Mammary epithelial cell (primary cell): ENCODE measurements at places on chromosomes 3 and 15. TPM values are rescaled to one million over a fixed set of nuclear protein-coding genes. Genes with fewer than 3 reads are reported as not detected.

The GOLGA8G gene
- total RNA-seq: not detected in 2 replicates

The NR1I2 gene
- not detected in 2 replicates for total RNA-seq

The RTP3 gene
- not detected for total RNA-seq

The NOX5 gene
- 0.05 TPM in 1 of 2 replicates, not detected in the other for total RNA-seq

The STXBP5L gene
- not detected for total RNA-seq

The CCDC191 gene
- total RNA-seq: 4.0 TPM

The PRRT3 gene
- total RNA-seq: 2.0 TPM

The FANCD2OS gene
- not detected in 2 replicates for total RNA-seq

The OXTR gene
- total RNA-seq: 8.0 TPM

The SPATA12 gene
- total RNA-seq: 0.21 TPM in 1 of 2 replicates, not detected in the other

The C3orf22 gene
- not detected for total RNA-seq

The TIPIN gene
- 13.6 and 18.1 TPM in 2 replicates for total RNA-seq

The LMAN1L gene
- total RNA-seq: 0.14 TPM in 1 of 2 replicates, not detected in the other
